ENCODE measurements at places on chromosomes 12 and 14.

- DNase-seq, result no peak
These were observed 6.3 kb upstream of the RIC8B start for GRCh38 chr12:106767954-106768822.

DNA sequence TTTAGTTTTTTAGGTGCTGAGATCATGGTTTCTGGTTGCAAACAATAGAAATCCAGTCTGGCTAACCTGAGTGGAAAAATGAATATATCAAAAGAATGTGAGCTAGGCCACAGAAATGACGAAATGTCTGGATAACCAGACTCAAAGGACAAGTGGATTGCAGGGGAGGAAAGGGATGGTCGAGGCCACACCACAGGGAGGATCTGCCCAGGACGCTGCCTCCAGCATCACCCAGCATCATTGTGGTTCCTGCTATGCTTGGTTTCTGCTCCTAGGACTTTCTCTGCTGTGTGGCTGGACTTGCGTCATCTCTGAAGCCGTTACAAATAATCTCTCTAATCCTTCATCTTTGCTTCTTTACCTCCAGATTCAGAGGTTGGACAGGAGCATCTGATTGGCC is 80.4 kb downstream of the TTC8 start:
- no peak for DNase-seq

DNA sequence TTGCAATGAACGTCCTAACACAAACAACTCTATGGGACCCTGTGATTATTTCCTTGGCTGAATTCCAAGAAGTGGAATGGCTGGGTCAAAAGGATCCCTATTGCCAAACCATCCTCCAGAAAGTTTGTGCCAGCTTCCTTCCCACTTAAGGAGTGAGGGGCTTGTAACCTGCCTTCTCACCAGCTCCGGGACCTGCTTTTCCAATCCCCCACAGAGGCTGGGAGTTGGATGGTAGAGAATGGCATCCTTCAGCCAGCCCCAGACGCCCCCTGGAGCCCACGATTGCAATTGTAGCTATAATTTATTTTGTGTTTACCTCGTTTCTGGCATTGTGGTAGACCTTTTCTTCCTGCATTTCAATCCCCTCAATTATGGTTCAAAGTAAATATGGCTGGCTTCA is 9.7 kb upstream of the ZDHHC22 start:
- DNase-seq, result no peak

GRCh38 chr14:36672095-36672494 is 10.4 kb downstream of the PAX9 start:
- no peak for DNase-seq

GRCh38 chr12:44930972-44931600 is 55.0 kb upstream of the NELL2 start:
- no peak for DNase-seq

GRCh38 chr12:97016163-97016562 is 109.1 kb downstream of the NEDD1 start:
- no peak for DNase-seq

GRCh38 chr12:75713434-75713833 is 202.0 kb upstream of the KRR1 start:
- DNase-seq, result no peak

DNA sequence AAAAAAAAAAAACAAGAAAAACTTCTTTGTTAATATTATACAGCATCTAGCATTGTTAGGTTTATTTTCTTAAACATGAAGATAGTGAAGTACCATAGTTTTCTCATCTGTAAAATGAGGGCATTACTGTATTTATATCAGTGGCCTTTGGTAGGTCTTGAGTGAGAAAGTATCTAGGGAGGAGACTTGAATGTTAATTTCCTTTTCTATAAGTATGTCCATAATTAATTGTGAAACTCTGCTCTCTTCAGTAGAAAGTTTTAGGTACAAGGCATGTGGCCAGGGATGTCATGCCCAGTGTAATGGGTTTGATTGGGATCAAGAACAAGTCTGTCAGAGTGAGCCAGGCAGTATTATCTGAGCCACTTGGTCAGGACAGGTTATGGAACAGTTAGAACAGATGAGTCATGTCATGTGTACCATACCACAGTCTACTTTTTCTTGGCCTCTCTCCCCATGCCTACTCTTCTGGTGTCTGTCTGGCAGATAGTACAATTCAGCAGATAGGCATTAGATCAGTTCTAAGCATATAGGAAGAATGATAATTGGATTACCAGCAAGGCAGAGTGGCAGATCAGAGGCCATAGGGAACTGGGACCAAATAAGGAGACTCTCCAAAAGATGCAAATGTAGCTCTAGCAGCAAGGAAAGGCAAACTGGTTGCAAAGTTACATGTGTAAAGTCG is 30.4 kb downstream of the FBXO34 start:
- no peak for DNase-seq

- no peak for DNase-seq
These were observed 37.8 kb upstream of the SEL1L start for GRCh38 chr14:81571437-81571836.

GRCh38 chr12:3538466-3539030 is 47.5 kb downstream of the PRMT8 start:
- DNase-seq, result no peak

GRCh38 chr12:29807129-29807528 is 23.4 kb upstream of the TMTC1 start:
- DNase-seq, result no peak

- DNase-seq, result no peak
These were observed 457.4 kb downstream of the FOXG1 start for GRCh38 chr14:29223947-29224346.

All from left ventricle myocardium inferior (tissue), 1 donor.